ENCODE measurements at places on chromosomes 11 and 22. TPM values are rescaled to one million over a fixed set of nuclear protein-coding genes. Genes with fewer than 3 reads are reported as not detected.

UBQLN3 gene
- total RNA-seq: not detected

CECR2 gene
- total RNA-seq: 178 TPM

L3MBTL2 gene
- total RNA-seq: 20.9 TPM

FAM83F gene
- 1.1 TPM for total RNA-seq

RIMBP3B gene
- 0.07 TPM for total RNA-seq

CCDC87 gene
- total RNA-seq: 0.51 TPM

HPS5 gene
- total RNA-seq: 17.9 TPM

MS4A1 gene
- total RNA-seq: not detected

OR51A2 gene
- total RNA-seq: not detected

MMP3 gene
- not detected for total RNA-seq

SEPTIN5 gene
- total RNA-seq: 96.0 TPM

DERL3 gene
- total RNA-seq: 1.2 TPM

TCN1 gene
- total RNA-seq: not detected

GALR3 gene
- not detected for total RNA-seq

IGF2 gene
- 21.5 TPM for total RNA-seq

PTPRCAP gene
- total RNA-seq: 2.1 TPM

DCHS1 gene
- total RNA-seq: 91.5 TPM

KDM4E gene
- total RNA-seq: 1.1 TPM

CD59 gene
- 105 TPM for total RNA-seq

ART1 gene
- total RNA-seq: not detected

RBMXL2 gene
- total RNA-seq: not detected

ACTN3 gene
- 2.0 TPM for total RNA-seq

GGTLC2 gene
- total RNA-seq: not detected

BLID gene
- not detected for total RNA-seq

MMP12 gene
- total RNA-seq: not detected

NRIP3 gene
- total RNA-seq: 2.7 TPM

SMTNL1 gene
- total RNA-seq: not detected

MRGPRX3 gene
- not detected for total RNA-seq

YPEL4 gene
- 16.9 TPM for total RNA-seq

MLC1 gene
- total RNA-seq: not detected

SERPIND1 gene
- total RNA-seq: not detected

BCL2L13 gene
- total RNA-seq: 42.6 TPM

OR2AT4 gene
- total RNA-seq: not detected

SIDT2 gene
- 23.6 TPM for total RNA-seq

COMT gene
- 34.8 TPM for total RNA-seq

NAALAD2 gene
- total RNA-seq: 7.2 TPM

KCNK7 gene
- total RNA-seq: 0.69 TPM

OR1S2 gene
- not detected for total RNA-seq

RFPL1 gene
- not detected for total RNA-seq

ANKK1 gene
- not detected for total RNA-seq

NRGN gene
- 28.9 TPM for total RNA-seq

NUCB2 gene
- 11.5 TPM for total RNA-seq

CHRM1 gene
- not detected for total RNA-seq
